ENCODE measurements at places on chromosomes 1 and 21. TPM values are rescaled to one million over a fixed set of nuclear protein-coding genes. Genes with fewer than 3 reads are reported as not detected.
A peak's percentile ranks its signal among the peaks of the same experiment; 100 is the strongest.

GRCh38 chr1:27031235-27032118 is 18.8 kb upstream of the TENT5B start:
- DNase-seq = peak; percentile 92

GRCh38 chr1:234997201-234997895 is 131.3 kb downstream of the TOMM20 start:
- peak; percentile 99 for DNase-seq

GRCh38 chr21:16194095-16194787 is 464.5 kb downstream of the USP25 start:
- peak; percentile 89 for DNase-seq

- DNase-seq = no peak
Observed at GRCh38 chr1:191255354-191256054, 777.8 kb upstream of the BRINP3 start.

DNA sequence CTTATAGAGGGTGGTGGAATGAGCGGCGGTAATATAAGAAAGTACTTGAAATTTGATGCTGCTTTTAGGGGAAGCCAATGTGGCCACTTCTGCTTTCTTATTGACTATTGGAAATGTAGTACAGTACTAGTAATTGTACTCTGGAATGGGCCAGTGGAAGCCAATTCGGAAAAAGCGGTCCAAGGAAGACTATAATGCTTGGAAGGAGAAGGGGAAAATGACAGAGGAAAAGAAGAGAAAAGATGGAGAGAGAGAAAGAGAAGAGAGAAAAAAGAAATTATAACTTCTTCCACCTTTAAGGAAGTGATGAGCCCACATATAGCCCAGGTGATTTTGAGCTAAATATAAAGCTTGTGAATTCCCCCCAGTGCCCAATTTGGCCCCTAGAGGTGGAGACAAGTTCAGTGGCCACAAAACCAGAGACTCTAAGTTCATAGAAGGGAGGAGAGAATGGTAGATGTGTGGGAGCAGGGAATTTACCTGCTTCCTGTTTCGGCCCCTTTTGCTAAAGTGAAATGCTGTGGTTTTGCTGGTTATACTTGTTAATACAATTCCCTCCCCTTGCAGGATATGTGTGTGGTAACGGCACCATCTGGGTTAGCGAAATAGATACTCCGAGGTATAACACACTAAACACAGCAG is 35.7 kb upstream of the DUSP10 start:
- no peak for DNase-seq

- DNase-seq = no peak
Observed at GRCh38 chr1:202848191-202848542, 37.4 kb downstream of the PCAT6 start.

Gene S100A8
- total RNA-seq = 4.1 TPM

DNA sequence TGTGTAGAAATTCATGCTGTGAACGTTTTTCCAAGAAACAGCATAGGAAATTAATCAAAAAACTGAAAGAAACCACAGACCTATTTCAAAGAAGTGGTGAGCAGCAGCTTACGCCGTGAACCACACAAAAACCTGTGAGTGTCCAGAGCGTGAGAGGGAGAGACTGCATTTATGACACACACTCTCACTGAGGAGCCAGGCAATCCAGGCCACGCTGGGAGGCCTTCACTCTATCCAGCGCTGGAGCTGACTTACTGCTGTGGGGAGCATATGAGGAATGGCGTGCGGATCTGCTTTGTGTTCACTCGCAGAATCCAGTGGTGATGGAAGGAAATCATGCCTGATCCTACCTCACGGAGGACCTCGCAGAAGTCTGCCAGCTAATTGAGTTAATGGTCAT is 12.7 kb downstream of the ADAMTS1 start:
- DNase-seq = no peak

DNA sequence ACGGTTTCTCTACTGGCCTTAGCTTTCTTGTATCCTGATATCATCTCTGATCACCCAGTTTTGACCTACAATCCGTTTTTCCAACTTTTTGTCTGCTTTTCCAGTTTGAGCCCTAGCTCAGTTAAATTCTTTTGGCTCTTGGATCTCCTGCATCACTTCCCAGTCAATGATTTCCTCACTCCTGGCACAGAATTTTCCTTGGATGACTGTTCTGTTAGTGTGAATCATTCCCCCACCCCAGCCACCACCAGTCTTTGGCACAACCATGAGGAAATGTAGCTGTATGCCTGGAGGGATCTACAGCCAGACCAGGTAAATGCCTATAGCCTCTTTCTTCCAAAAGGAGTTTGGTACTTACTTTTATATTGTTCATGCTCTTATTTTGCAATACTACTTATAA is 187.2 kb upstream of the PTGFR start:
- peak; percentile 79 for DNase-seq

DNA sequence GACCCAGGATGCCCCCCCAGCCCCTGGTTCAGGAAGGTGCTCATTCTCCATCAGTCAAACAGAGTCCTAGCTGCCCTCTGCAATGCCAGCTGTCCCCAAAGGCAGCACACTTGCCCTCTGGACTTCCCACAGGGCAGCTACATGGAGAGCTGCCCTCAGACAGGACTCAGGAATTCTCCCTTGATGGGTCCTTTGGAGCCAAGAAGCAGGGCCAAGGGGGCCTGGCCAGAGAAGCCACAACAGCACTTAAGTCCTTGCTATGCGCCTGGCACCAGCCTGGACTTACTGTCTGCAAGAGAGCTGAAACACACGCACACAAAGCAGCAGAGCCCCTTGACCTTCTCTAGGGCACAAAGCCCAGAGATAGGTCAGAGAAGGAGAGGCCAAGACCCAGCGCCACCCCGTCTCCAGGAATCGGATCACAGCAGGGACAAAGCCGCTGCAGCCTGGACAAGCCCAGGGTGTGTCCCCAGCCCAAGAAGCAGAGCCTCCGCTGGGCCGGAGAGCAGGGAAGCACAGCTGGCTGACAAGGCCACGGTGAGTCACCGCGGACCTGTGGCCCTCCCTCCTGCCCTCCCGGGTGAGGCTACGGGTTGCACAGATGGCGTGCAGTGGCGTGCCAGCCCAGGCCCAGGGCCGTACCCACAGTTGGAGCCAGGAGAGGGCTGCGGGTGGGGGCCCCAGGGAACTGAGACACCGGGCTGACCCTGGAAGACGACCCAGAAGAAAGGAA is 1.7 kb downstream of the WNT9A start:
- peak; percentile 78 for DNase-seq

Gene TRAF3IP3
- not detected for total RNA-seq

DNA sequence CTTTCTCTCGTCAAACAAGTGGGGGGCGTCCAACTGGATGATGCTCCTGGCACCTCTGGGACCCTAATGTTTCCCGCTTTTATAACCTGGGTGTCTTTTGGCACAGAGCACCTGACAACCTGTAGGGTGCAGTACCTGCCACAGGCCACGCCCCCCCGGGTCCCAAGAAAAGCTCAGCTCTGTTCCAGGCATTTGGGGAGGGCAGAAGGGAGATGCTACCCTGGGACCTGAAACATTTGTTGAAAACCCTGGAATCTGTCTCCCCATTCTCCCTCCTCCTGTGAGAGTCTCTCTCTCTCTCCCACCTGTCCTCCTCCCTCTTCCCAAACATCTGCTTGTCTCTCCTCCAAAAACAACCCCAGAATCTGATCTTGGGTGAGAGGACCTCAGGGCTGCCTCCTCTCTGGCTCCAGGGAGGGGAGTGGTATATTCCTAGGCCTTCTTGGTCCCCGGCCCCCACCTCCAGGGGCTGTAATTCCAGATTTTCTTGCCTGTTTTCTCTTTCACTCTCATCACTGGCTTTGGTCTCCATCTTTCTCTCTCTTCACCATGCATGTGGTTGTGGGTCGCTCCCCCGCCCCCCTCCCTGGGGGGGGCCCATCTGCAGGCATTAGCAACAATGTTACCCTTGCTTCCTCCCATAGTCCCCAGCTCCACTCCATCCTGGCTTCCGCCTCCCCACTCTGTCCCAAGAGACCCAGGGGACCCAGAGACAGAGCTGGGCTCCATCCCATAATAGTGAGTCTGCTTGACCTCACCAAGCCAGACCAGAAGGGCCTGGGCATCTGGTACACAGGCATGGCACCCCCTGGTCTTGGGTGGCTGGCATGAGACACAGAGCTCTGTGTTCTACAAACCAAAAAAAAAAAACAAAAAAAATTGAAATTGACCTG is 4.1 kb downstream of the AHDC1 start:
- DNase-seq = no peak

DNA sequence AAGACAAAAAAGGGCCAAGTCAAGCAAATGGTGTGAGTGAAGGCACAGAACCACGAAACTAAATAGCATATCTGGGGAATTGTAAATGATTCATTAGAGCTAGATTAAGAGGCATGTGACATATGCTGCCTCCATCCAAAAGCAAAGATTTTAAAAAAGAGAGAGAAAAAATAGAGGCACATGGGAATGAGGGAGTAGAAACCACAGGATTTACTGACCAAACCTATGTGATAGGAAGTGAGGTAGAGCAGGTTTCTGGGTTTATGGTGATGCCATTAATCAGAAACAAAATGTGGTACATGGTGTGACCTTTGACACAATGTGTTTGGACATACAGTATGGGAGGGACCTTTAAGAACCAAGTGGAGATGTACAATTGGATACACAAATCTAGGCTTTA is 13.6 kb downstream of the C1orf52 start:
- no peak for DNase-seq

DNA sequence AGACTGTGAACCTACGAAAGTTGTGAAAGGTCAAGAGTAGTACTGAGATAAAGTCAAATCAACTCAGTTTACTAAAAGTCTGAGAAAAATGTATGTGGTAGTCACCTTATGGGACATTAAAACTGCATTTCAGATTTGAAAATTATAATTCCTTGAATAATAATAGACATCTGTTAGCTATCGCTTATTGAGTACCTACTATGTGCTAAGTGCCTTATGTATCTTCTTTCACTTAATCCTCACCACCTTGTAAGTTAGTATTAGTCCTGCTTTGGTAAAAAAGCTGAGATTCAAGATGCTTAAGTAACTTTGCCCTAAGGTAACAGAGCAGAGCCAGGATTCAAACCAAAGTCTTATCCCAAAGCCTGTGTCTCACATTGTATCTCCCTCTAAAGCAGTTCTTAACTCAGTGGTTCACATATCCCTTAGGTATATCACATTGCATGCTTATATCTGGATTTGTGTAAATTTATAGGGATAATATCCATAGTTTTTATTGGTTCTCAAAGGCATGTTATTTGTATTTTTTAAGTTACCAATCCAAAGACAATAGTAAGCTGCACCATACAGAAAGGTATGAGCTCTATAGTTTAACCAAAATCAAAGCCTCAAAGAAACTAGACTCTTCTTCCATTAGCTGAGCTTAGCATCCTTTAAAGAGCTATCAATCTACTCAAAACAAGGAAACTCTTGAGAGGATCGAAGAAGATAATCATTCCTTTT is 865 bp downstream of the PIGC start:
- no peak for DNase-seq

GRCh38 chr1:150535511-150536287 is 13.5 kb upstream of the ADAMTSL4 start:
- DNase-seq = no peak

DNA sequence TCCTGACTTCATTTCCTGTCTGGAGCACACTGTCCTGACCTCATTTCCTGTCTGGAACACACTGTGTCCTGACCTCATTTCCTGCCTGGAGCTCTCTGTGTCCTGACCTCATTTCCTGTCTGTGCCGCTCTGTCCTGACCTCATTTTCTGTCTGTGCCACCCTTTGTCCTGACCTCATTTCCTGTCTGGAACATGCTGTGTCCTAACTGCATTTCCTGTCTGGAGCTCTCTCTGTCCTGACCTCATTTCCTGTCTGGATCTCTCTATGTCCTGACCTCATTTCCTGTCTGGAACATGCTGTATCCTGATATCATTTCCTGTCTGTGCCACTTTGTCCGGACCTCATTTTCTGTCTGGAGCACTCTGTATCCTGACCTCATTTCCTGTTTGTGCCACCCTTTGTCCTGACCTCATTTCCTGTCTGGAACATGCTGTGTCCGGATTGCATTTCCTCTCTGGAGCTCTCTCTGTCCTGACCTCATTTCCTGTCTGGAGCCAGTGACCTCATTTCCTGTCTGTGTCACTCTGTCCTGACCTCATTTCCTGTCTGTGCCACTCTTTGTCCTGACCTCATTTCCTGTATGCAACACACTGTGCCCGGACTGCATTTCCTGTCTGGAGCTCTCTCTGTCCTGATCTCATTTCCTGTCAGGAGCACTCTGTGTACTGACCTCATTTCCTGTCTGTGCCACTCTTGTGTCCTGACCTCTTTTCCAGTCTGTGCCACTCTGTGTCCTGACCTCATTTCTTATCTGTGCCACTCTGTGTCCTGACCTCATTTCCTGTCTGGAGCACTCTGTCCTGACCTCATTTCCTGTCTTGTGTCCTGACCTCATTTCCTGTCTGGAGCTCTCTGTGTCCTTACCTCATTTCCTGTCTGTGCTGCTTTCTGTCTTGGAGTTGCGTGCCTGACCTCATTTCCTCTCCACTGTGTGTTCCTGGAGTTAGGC is 27.6 kb downstream of the SKI start:
- DNase-seq = peak; percentile 90
